Stimulated activated CD4-positive, alpha-beta T cell treated with anti-CD3 and anti-CD28 coated beads, TNF-alpha, amount 100 ng/mL, for 1 hour (primary cell): ENCODE measurements at places on chromosomes 2 and 18.

DNA sequence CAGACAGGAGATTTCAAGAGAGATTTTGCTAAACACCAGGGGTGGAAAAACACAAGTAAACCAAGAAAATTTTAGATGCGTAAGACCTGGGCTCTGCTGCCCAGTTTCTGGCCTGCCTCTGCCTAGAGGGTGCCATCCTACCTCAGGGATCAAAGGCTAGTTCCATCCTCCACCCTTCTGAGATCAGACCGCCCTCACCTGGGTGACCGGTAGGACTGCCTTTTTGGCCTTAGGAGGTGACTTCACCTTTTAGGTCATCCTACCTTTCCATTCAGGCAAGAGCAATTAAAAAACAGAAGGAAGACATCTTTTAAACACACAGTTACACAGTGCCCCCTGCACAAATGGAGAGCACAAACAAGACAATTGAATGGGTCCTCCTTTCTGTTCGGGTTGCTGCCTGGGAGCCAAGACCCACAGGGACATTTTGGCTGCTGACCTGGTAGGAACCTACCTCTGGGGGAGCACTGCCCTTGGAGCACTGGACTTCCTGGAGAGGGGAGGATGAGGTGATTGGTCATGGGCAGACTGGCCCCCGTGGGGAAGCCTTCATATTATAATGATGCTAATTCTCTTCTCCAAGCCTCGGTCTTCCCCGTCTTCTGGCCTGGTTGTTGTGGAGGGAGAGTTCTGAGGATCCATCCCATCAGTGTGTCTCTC lies 3.1 kb downstream of the PSD4 start:
- no peak for DNase-seq

DNA sequence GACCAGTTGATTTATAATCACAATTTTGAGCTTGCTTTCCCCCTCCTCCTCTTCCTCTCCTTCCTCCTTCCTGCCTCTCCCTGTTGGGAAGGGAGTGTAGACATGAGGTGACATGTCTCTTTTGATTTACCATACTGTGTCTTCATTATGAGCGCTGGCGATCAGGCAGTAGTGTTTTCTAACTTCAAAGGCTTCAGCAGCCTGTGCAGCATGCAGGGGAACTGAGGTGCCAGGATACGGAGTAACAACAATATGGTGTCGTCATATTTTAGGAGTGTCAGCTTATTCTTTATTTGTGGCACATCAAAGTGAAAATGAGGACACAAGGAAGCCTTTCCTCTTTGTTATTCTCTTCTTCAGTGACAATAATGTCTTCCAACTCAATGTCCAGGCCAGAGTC lies 864.2 kb downstream of the SLC4A3 start:
- DNase-seq: no peak

DNA sequence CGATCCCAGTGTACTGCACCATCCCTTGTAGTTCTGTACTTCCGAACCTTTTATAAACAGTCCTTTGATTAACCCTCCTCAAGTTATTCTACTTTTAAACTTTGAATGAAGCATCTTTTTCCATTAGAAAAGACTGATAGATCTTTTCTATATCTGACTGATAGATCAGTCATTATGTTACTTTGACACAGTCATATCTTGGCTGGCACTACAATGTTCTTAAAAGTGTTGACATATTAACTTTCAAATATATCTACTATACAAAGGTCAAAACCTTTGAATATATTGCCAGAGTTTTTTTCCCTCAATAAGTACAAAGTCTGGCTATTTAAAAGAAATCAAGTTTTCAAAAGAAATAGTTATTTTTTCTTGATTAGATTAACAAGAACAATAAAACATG lies 35.4 kb upstream of the NABP1 start:
- no peak for DNase-seq

DNA sequence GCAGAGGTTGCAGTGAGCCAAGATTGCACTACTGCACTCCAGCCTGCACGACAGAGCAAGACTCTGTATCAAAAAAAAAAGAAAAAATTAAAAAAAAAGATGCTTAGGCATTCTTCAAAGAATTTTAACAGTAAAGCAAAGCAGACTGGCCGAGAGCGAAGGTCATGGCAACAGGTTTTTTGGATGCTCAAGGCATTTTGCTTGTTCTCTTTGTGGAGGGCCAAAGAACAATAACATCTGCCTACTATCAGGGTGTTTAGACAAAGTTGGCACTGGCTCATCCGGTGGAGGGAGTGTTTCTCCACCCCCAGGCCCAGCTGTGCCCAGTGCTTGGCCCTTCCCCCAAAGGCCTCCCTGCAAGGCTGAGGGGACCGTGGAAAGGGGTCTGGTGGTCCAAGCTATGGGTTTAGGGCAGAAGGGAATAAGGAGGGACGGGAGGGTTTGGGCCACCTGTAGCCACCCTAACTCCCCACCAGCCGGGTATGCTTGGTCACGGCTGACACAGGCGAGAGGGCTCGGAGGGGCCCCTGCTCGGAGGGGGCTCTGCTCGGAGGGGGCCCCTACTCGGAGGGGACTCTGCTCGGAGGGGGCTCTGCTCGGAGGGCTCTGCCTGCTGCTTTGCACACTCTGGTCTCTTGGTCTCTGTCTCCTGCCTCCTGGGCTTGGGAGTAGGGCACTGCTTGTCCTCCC lies 26.7 kb upstream of the ALLC start:
- DNase-seq: no peak

GRCh38 chr18:13179566-13180113 lies 38.9 kb upstream of the LDLRAD4 start:
- DNase-seq: no peak

DNA sequence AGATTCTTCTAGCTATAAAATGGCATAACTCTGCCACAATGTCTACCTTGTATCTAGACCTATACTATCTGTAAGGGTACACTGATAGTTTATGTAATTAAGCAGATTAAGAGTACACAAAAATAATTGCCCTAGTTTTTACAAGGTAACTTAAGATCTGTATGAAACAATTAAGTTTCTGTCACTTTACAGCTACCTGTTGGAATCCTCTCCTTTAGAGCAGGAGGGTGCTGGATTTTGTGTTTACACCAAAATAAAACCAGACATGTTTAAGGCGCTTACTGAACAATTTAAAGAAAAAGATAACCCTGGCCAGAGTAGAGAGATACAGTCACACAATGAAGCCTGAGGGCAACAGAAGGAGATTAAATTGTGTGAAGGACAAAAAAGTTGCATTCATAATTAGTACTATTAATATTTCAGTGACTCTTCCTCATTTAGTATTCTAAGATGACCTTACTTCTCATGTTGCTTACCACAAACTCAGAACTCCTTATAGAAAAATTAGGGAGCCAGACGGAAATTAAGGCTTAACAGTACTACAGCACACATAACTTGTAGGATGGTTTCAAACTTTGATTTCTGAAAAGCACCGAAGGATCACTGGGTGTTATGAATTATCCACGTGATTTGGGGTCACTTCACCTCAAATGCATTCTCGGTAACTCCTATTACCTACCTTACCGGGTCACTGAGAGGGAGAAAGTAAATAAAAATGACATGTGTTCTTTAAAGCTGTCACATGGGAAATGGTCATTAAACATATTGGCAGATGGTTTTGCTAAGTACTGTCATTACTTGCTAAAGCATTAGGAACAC lies 1.0 kb downstream of the DARS1 start:
- no peak for DNase-seq

GRCh38 chr18:43934781-43935471 lies 657.6 kb upstream of the SYT4 start:
- DNase-seq: no peak

GRCh38 chr2:153391131-153391530 lies 87.4 kb downstream of the RPRM start:
- no peak for DNase-seq

GRCh38 chr2:61340242-61340641 lies 130.6 kb downstream of the USP34 start:
- DNase-seq: no peak

GRCh38 chr2:109560265-109560664 lies 53.5 kb downstream of the SEPTIN10 start:
- no peak for DNase-seq

DNA sequence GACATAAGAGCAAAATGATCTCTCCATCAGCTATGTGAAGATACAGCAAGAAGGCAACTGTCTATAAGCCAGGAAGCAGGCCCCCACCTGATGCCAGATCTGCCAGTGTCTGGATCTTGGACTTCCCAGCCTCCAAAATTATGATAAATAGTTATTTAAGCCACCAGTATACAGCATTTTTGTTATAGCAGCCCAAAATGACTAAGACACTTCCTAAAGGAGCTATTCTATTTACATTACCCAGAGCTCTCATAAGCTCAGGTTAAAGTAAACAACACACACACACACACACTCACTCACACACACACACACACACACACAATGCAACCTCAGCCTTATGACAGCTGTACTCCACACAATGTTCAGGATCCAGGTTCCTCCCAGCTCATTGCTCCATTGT lies 5.7 kb upstream of the YPEL5 start:
- DNase-seq: no peak

DNA sequence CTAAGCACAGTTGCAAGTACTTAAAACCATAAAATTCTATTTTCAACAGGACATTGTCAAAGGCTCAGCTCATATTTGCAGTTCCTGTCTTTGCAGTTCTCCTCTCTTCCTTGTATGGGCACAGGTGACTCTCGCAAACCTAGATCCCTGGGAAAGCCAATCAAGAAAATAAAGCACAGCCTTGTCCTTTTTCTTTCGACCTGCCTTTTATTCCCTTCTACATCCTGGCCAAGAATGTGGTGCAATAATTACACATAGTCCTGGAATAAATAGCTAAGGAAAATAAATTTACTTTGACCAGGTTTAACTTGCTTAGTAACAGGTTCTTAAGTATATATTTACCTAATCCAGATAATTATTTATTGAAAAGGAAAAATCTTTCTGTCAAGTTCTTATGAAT lies 20.2 kb downstream of the ATG16L1 start:
- no peak for DNase-seq
